AG04450 (cell line): ENCODE measurements at places on chromosomes 2 and 18.

- no peak for DNase-seq
Measured at GRCh38 chr2:26054598-26055348, 20.9 kb downstream of the RAB10 start.

DNA sequence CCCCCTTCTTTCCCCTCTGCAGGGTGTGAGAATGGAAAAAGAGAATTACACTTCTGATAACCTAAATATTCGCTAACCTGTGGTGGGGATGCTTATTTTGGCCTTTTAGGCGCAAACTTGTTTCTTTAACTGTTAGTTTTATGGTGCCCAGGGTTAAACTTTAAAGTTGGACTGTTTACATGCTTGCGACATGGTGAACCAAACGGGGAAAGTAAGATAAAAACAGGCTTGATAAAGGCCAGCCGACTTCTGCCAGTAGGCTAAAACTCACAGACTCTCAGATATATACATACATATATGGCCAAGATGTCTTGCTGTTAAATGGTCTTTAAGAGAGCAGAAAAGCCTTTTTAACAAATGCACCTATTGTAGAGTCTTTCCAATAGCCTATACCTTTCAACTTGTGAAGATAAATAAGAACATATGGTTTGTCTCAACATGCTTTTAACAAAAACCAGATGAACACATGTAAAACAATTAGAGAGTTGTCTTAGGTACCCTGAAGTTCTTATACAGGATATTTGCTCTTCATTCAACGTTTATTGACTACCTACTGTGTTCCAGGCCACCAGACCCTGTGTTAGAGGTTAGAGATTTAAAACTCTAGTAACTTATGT lies 29.0 kb downstream of the PRKCE start:
- DNase-seq, result no peak

DNA sequence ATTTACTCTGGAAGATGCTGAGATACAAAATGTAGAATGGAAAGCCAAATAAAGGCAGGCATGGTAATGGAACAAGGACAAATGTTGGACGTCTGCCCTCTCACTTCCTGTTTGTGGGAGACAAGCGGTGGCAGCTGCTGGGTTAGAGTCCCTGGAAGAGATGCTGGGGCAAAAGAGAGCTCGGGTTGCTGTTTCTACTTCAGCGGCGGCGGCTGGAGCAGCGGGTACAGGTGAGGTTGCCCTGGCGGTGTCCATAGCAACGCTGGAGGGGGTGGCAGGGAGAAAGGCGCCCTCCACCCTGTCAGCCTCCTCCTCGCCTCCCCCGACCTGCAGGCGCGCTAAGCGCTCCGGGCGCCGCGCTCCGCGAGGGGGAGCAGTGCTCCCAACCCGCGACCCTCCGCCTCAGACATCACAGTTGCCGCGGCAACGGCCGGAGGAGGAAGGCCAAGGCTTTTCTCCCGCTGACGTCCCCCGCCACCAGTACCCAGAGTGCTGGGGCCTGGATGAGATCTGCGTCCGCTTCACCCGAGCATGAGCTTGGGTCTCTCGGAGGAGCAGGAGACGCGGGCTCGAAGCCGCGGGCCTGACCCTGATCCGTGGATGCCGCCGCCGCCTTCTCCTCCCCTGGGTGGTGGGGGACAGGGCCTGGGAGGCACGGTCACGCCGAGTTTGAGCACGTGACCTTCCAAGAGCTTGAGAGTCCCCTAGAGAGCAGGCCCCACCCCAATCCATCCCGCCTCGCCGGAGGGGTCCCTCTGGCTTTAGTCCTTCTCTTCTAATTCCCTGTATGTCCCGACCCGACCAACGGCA lies 65.6 kb downstream of the NOL4 start:
- no peak for DNase-seq

DNA sequence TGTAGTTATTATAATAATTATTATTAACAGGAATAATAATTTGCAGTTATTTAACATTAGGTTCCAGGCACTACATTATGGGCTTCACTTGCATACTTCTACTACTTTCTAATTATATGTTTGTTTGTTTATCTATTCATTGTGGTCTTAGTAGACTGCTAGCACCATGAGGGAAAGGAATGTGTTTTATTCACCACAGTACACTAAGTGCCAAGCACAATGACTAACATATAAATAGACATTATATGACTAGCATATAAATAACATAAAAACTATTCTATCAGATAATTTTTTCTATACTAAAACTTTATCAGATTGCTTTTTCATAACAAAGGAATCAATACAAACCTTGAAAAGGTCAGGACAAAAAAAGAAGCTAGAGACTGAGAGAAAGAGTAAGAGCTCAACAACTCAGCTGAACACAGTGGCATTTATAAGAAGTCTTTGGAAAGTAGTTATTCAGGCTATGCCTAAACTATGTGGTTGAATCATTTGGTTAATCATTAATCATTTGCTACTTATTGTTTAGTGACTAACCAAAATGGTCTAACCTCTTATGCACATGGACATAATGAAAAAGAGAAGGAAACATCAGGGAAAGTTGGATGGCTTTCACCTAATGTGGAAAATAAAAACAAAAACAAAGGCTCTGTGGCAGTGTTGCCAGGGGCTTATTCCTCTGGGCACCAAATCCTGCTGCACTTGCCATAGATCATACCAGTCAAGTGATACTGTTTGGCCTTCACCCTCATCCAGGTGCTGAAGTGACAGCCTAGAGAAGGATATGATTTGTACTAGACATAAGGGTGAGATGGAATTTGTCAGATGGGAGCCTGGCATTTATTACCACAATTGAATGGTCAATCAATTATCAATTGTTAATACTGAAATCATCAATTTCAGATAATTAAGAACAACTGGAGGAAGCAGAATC lies 174.9 kb downstream of the ETAA1 start:
- no peak for DNase-seq

GRCh38 chr2:98088261-98088660 lies 1.3 kb downstream of the VWA3B start:
- no peak for DNase-seq

DNA sequence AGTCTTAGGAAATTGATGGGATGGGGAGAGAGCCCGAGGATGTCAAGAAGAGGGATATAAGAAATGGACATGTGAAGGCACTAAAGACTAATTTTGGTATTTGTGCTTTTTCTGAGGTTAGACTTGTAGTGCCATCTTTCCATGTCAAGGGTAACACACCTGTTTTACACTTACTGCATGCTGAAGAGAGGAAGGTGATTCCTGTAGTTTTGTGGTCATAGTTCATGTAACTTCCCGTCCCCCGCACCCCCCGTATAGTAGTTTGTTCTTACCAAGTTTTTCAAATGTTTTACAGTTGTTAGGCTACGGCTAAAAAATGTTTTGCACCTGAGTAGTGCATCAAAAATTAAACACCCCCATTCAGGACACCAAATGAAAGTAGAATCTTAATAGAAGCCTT lies 73.8 kb downstream of the CLIP4 start:
- no peak for DNase-seq

DNA sequence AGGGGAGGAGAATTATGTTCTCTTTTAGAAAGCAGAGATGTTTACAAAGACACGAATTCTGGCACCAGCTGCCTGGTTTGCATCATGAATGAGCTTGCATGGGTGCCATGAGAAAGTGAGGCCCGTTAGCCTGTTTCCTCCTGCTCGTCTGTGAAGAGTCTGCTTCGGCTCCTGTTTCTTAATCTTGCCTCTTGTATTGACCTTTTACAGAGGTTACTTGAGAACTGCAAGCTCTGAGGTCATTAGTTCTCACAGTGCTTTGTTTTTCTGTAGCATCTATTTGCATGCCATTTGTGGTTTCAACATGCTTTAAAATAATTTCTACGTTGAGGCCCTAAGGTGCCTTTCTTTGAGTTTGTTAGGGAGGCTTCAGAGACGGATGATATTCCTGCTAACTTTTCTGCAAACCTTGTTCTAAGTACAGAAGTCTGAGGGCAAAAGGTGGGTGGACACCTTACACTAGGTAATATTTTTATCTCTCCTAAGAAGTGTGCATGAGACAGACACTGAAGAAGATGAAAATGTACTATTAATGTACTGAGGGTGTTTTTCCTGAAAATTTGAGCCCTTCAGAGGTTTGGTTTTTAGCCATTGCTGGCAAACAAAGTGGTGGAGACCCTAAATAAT lies 53.4 kb upstream of the LINC00305 start:
- DNase-seq, result no peak

- DNase-seq, result no peak
Measured at GRCh38 chr18:21192308-21192624, 49.8 kb upstream of the GREB1L start.

- DNase-seq, result no peak
Measured at GRCh38 chr18:72674710-72675109, 130.6 kb upstream of the CBLN2 start.

- no peak for DNase-seq
Measured at GRCh38 chr18:23239885-23240608, 104.8 kb downstream of the CABLES1 start.

GRCh38 chr2:237799060-237799428 lies 465 bp downstream of the RBM44 start:
- no peak for DNase-seq

DNA sequence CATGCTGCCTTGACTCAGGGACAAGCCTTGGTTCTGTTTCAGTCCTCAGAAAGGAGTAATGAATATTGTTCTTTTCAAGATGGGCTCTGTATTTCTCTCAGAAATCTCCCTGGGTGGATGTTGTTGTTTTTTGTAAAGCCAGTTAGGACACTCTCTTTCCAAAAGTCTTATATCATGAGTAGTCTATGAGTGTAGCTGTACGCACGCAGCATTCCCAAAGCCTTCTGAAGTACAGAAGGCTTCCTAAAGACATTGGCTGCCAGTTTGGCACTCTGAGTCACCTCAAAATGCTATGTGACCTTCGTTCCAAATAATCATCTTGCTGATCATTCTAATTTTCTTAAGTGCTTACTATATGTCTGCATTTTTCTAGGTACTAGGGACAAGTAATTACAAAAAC lies 16.7 kb upstream of the GTF2A1L start:
- DNase-seq, result peak; percentile 23

DNA sequence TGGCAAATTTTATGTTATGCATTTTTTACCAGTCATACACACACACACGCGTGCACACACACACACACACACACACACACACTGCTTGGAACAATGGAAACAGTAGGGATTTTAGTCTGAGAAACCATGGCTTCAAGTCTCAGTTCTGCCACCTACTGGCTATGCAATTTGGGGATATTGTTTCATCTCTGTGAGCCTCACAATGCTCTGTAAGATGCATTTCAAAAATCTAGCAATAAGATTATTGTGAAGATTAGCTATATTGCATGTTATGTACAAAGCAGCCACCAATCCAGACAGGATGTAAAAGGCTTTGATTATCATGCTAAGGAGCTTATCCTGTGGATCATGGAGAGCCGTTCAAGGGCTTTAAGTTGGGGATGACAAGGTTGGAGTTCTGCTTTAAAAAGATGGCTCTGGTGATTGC lies 401.4 kb downstream of the NBAS start:
- peak; percentile 23 for DNase-seq

DNA sequence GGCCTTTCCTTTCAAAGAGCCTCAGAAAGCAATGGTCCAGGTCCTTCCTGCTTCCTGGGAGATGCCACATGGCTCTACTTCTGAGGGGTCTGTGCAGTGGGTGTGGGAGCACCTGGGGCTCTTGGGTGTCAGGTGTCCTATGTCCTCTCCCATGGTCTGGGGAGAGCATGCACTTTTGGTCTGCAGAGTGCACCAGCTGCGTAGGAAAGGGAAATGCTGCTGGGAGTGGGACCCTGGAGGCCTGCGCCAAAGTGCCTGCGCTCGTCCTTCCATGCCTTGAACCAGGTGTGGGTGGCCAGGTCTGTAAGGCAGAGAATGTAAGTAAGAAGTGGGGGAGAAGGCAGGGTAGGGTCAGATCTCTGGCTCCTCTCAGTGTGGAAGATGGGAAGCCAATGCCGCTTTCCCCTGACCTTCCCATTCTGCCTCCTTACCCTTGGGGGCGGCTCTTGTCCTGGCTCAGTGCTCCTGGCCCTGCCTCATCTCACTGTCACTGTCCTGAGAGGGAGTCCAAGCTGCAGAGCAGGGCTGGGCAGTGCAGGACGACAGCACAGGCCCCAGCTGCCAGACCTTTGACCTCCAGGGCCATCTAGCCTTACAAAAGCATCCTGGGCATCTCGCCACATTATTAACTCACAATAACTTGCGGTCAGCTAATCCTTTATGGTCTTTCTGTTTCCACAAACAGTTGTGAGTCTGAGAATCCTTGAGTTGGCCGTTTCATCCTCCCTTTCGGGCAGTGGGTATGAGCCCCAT lies 6.6 kb upstream of the PROM2 start:
- DNase-seq, result no peak

- DNase-seq, result no peak
Measured at GRCh38 chr2:174492963-174493431, 6.2 kb upstream of the GPR155 start.

DNA sequence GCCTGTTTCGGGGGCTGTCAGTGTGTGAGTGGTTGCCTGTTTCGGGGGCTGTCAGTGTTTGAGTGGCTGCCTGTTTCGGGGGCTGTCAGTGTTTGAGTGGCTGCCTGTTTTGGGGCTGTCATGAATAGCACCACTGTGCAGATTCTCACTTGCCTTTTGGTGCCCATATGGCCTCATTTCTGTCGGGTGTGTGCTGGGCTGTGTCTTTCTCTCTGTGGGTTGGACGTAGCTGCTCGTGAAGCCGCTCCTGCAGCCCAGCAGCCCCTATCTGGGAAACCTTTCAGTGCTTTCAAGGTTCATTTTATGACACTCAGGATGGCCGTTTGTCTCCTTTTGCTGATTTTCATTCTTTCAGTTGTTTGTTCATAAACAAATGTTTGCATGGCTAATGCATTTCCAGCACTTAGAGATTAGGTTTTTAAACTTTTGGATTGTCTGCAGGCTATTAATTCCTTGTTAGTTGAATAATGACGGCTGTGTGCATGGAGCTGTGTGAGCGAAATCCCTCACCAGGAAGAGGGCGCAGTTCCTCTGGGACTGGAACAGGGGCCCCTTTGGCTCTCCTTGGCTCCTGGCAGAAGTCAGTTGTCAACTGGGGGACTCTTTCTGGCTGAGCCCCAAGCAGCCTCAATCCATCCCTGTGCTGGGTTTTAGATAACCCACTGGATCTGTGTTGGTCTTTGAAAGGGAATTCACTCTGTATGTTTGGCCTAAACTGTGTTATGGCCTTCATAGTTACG lies 10.8 kb downstream of the AGAP1 start:
- no peak for DNase-seq

DNA sequence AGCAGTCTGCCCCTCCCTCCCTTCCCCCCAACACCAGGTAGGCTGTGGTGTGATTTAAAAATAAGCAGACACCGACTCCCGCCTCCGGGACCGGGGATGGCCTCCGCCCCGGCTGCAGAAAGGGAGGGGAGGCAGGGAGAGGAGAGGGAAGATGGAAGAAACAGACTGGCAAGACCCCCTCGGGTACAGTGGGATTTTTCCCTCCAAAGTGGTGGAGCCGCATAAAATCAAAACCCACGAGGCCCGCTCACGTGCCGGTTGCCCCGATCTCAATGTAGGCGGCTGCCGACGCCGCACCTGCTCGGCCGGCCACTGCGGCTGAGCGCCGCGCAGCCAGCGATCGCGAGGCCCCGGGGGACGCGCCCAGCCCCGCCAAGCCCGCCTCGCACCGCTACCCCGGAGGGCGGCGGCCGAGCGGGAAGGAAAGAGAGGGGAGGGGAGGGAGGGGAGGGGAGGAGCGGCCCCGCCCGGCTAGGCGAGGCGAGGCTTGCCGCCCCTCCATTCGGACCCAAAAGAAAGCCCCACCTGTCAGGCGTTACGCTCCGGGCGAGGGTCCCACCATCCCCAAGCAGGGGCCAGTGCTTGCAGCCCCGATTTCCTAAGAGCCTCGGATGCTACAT lies 811 bp downstream of the ADD2 start:
- no peak for DNase-seq
